Activated CD8-positive, alpha-beta T cell treated with anti-CD3 and anti-CD28 coated beads for 36 hours (primary cell): ENCODE measurements at places on chromosomes 11 and 22. TPM values are rescaled to one million over a fixed set of nuclear protein-coding genes. Genes with fewer than 3 reads are reported as not detected.
A peak's percentile ranks its signal among the peaks of the same experiment; 100 is the strongest.

Gene HBB
- total RNA-seq = not detected

DNA sequence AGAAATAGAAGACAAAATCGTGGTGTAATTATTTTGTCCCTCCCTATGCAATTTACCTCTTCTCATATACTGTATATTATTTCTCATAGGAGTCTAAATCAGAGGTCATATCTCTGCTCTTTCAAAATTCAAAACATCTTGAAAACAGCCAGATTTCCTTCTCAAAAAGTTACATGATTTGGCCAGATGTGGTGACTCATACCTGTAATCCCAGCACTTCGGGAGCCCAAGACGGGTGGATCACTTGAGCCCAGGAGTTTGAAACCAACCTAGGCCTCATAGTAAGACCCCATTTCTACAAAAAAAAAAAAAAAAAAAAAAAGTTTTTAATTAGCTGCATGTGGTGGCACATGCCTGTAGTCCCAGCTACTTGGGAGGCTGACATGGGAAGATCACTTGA, 29.0 kb upstream of the DNAJB7 start:
- DNase-seq = no peak

DNA sequence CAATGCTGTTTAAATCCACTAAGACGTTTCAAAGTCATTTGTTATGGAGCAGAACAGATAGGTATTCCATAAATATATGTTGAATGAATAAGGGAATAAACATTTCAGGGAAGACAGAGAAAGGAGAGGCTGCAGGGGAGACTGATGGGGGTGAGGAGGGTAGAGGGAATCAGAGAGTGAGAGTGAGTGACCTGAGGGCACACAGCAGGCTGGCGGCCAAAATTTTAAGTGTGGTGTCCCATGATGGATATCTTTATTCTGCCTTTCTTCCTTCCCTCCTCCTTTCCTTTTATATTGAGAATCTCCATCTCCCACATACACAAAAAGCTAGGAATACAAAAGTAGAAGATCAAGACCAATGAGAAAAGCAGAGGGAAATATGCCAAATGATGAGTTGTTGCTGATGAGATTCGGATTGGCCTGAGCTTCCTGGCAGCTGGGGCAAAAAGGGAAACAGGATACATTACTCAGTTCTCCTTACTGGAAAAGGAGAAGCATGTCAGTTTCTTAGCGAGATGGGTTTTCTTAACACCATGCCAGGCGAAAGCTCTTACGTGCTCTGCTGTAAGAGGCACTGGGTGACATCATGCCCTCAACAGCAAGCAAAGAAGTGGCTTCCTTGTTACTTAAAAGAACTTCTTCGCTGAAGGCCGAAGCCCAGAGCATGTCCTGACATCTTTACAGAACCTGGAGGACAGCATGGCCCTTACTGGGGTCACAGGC, 11.2 kb upstream of the CYTH4 start:
- DNase-seq = no peak

GRCh38 chr11:14906578-14906977, 14.5 kb upstream of the CYP2R1 start:
- peak; percentile 12 for DNase-seq

Gene C2CD3
- 25.6 TPM for total RNA-seq

- DNase-seq = no peak
Measured at GRCh38 chr11:12696911-12697581, 22.8 kb downstream of the TEAD1 start.

Gene TMEM258
- 170 TPM for total RNA-seq

GRCh38 chr11:60428517-60428916, 855 bp upstream of the MS4A5 start:
- DNase-seq = no peak

GRCh38 chr22:28826921-28827320, 26.6 kb upstream of the XBP1 start:
- no peak for DNase-seq

- DNase-seq = no peak
Measured at GRCh38 chr22:39722501-39722900, 151.9 kb downstream of the CACNA1I start.

Gene TRIM51
- not detected for total RNA-seq

Gene PHLDA2
- 3.6 TPM for total RNA-seq

DNA sequence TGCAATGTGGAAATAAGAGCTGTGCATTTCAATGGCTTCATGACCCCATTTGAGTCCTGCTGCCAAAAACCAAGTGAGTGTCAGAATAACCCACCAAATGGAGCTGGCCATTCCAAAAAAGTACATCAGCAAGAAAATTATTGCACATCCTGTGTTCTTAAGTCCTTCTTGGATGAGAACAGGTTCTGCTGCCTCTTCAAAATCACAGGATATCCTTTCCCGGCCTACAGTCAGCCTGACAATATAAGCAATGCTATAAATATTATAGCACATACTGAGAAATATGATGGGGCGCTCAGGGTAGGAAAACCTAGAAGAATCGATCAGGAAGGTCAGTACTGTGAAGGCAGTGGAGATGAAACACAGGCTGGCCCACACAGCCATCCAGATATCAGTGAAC, 3.5 kb downstream of the FZD4 start:
- no peak for DNase-seq

GRCh38 chr11:126176853-126177470, 34.5 kb downstream of the RPUSD4 start:
- DNase-seq = no peak
